ENCODE measurements at places on chromosomes 12 and 14.
A peak's percentile ranks its signal among the peaks of the same experiment; 100 is the strongest.

GRCh38 chr12:14275886-14276285, 89.6 kb upstream of the ATF7IP start:
- DNase-seq: no peak

GRCh38 chr14:92728759-92729364, 19.6 kb downstream of the LGMN start:
- peak; percentile 88 for DNase-seq

DNA sequence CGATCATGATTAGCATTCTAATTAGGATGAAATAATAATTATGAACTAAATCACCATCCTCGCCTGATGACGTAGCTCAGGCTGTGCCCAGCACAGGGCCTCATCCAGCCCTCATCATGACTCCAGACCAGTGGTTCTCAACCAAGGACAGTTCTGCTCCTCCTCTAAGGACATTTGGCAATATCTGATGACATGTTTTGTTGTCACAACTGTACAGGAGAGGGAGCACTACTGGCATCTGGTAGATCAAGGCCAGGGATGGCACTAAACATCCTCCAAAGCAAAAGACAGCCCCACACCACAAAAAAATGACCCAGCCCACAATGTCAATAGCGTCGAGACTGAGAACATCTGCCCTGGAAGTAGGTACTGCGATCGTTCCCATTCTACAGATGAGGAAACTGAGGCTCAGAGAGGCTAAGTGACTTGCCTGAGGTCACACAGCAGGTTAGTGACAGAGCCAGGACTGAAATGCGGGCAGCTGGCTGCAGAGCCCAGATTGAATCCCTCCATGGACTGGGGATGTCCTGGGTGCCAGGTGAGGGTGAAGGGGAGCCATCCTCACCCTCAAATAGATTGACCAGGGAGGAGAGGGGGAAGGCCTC, 15.5 kb downstream of the TRPV4 start:
- DNase-seq: no peak

DNA sequence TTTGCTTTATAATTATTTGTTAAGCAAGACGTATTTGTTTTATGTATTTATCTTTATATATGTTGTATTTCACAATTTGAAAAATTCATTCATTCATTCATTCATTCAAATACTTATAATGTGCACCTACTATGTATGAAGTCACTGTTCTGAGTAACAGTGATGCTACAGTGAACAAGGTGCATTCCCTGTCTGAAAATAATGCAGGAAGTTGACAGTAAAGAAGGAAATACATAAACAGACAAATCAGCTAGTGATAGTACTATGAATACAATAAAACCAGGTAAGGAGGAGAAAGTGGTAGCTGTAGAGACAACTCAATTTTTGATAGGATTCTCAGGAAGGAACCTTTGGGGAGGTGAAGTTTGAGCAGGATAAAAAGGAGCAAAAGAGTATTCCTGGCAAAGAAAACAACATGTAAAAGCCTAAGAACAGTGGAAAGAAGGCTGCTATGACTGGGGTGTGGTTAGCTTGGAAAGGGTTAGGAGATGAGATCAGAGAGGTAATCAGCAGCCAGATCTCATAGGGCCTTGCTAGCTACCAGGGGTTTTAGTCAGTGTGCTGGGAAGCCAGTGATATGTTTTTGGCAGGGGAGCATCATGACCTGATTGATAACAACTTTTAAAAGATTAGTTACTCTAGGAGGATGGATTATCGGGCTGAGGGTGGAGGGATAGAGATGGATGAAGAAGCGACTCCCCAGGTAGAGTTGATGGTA, 17.4 kb downstream of the BICDL1 start:
- peak; percentile 29 for DNase-seq

DNA sequence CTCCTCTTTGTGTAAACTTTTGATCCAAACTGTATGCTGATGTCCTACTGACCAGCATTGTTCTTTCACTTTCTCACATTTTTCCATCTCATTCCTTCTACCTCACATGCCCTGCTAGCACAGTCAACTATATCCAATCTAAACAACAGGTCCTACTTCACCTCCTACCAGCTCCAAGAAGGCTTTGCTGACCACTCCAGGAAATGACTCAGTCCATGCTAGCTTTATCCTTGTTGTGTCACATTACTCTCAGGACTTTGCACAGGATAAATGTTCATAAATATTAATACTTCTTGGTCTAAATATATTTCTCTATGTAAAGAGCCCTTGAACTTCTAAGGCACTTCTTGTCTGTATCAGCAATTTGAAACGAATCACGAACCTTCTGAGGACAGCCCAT, 64.9 kb upstream of the PCED1B start:
- peak; percentile 82 for DNase-seq

DNA sequence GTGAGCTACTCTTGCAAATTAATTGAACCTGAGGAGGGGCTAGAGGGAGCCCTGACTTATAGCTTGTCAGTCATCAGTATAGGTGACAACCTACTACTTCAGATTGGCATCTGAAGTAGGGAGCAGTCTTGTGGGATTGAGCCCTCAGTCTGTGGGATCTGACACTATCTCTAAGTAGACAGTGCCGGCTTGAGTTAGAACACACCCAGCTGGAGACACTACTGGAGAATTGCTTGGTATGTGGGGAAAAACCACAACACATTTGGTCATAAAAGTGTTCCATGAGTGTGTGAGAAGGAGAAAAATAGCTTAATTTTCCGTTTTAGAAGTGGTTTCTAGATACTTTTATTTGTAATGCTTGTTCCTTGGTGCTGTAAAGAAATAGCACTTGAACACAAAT, 30.5 kb upstream of the DDHD1 start:
- DNase-seq: no peak

- DNase-seq: no peak
Measured at GRCh38 chr14:61575551-61576150, 119.7 kb upstream of the HIF1A start.

DNA sequence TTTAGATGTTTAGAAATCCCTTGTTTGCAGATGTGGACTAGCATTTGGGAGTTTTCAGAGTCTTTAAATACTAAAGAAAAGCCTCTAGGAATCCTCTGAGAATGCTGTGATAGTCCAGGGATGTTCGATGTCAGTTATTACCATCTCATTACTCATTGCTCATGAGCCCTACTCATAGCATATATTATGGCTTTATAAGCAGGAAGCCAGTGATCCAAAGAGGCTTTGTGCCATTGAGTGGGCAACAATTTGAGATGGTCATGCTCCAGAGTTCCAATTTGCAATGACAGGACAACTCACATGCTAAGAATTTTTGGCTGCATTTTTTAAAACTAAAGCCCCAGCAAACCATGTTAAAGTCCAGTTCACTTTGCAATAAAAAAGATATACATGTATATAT, 163.0 kb downstream of the OTOGL start:
- no peak for DNase-seq

GRCh38 chr14:60116181-60116580, 24.5 kb downstream of the PCNX4 start:
- peak; percentile 97 for DNase-seq

GRCh38 chr12:8603856-8604255, 8.8 kb downstream of the AICDA start:
- DNase-seq: no peak

DNA sequence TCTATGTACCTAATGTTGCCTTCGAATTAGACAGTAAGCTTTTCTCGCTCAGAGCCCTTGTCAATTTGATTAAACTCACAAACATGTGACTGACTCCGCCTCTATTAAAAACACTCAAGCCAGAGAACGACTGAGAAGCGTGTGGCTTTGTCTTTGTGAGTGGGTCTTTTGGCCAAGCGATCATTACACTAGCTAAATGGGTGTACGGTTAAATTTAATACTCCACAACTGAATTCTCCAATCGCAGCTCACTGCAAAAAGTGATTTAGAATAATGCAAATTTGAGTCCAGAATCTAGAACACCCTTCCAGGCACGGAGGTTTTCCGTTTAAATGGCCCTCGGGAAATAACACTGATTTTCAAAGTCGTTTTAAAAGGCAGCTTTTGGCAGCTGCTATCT, 253.7 kb downstream of the EFCAB11 start:
- DNase-seq: no peak

- peak; percentile 28 for DNase-seq
Measured at GRCh38 chr14:102776761-102777710, at the start of gene TRAF3. TRAF3 (plus strand) TSS chr14:102777449; CDS start chr14:102870202, 92,753 bp downstream.

DNA sequence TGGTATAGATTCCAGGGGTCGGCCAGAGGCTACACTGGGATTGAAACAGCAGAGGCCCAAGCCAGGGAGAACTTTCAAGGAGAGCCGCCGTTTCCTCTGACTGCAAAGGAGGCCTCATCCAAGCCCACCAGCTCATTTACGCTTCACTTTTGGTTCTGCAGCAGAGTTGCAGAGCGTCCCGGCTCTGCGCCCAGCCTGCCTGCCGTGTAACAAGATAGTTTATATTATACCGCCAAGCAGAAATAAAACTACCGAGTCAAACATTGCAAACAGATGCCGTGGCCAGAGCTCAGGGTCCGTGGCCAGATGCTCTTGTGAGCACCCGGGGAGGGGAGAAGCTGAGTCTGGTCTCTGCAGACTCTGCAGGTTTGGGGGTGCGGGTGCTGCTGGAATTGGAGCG, 60.7 kb upstream of the TBX3 start:
- no peak for DNase-seq

GRCh38 chr14:22412926-22413411, 176.1 kb downstream of the DAD1 start:
- DNase-seq: no peak

DNA sequence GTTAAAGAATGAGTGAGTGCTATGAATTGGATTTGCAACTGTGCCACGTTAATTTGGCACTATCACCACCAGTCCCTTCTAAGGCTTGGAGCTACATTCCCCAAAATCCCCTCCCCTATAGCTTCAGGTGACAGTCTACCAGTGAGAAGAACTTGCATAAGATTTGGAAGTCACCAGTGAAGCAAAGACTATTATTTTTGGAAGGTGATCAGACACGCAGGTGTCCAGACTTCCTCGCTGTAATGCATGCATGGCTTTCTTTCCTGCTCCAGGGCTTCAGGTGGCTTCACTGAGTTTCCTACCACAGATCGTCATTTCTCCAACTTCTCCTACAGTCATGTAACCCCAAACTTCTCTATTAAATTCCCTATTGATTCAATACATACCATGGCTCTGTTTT, 61.4 kb downstream of the SLC41A2 start:
- DNase-seq: no peak

GRCh38 chr14:81206115-81206514, 14.6 kb downstream of the GTF2A1 start:
- DNase-seq: no peak

- no peak for DNase-seq
Measured at GRCh38 chr14:42804141-42804540, 1197.5 kb downstream of the LRFN5 start.

DNA sequence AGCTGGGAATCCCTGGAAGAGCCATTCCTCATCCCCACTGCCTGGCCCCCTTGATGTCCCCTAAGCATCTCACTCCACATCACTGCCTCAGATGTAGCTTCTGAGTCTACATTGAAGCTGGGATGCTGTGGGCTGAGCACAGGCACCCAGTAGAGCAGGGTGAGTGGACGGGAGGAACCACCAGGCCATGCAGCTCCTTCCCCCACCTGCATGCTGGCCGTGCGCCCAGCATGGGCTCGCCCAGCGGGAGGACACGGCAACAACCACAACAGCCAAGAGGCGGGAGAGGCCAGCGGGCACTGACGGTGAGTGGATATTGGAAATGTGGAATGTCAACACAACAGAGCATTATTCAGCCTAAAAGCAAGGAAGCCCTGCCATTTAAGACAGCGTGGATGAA, 310.9 kb downstream of the ADGRD1 start:
- peak; percentile 6 for DNase-seq

GRCh38 chr12:109762673-109763191, 49.1 kb downstream of the FAM222A start:
- no peak for DNase-seq

DNA sequence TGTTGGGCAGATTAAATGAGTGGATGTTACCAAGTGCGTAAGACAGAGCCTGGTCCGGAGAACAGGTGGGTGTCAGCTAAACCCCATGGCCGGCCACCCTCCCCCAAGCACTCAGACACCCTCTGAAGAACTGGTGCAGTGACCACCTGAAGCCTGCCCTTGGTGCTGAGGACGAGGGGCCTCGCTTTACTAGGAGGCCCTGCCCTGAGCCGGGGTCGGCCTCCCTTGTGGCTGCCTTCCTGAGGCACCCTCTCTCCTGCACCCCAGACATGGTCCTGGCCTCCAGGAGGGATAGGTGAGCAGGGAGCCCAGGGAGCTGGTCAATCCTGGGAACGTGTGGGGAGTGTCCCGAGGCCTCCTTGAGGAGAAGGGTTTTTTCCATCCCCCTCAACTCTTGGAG, 4.9 kb upstream of the KIF26A start:
- DNase-seq: no peak

DNA sequence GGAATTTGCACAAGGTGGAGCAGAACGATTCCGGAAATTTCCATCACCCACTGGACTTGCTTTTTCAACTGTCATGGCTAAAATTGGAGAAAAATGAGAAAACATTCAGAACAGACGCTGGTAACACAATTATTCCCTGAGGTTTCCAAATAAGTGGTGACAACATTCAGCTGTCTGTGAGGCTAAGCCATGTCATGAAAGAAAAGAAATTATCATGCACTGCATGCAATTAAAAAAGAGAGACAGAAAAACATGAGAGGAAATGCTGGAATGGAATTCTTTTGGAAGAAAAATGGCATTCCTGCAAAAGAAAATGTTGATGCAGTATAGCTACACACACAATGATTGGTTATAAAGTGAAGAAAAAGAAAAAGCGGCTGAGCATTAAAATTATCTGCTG, 87.3 kb downstream of the C2CD5 start:
- DNase-seq: no peak

- DNase-seq: peak; percentile 96
Measured at GRCh38 chr12:12883369-12884001, 7.9 kb upstream of the GPRC5A start.

DNA sequence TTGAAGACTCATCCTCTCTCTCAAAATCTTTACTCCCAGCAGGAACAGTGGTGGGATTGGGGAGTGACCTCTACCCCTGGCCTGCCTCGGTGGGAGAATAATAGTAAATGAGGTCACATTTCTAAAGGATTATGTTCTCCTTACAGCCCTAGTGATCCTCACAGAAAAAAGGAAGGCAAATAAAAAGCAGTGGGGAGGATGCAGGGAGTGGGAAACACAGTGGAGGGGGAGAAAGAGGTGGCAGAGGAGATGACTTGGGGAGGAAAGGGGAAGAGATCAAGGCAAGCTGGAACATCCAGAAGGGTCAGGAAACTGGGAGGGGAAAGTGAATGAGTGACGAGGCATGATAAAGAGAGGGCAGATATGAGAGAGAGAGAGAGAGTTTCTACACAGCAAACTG, 8.3 kb upstream of the SYNDIG1L start:
- DNase-seq: no peak

DNA sequence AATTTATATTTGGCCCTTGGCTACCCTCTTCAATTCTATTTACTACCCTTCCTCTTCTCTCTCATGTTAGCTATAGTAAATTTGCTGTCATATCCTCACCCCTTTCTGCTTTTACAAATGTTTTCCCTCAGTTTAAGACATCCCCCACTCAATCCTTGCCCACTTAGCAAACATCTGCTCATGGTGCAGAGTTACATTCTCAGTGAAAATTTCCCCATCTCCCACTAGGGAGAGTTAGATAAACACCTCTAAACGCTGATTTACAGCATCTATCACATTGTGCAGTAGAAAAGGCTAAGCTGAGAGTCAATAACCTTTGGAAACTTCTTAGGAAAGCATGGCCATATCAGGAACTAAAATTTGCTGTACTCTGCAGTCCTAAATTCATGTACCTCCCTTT, 69.0 kb downstream of the DENND5B start:
- DNase-seq: no peak

Measured in bronchial epithelial cell (primary cell).